ENCODE measurements at places on chromosomes 2 and 18. TPM values are rescaled to one million over a fixed set of nuclear protein-coding genes. Genes with fewer than 3 reads are reported as not detected.

GAL3ST2 gene
- not detected for polyA plus RNA-seq

ABCG8 gene
- polyA plus RNA-seq, result not detected

TRIM43 gene
- not detected for polyA plus RNA-seq

GRB14 gene
- polyA plus RNA-seq, result 1.2 TPM

ANKRD30B gene
- not detected for polyA plus RNA-seq

All from immature natural killer cell (primary cell).